ENCODE measurements at places on chromosomes 1 and 21.

DNA sequence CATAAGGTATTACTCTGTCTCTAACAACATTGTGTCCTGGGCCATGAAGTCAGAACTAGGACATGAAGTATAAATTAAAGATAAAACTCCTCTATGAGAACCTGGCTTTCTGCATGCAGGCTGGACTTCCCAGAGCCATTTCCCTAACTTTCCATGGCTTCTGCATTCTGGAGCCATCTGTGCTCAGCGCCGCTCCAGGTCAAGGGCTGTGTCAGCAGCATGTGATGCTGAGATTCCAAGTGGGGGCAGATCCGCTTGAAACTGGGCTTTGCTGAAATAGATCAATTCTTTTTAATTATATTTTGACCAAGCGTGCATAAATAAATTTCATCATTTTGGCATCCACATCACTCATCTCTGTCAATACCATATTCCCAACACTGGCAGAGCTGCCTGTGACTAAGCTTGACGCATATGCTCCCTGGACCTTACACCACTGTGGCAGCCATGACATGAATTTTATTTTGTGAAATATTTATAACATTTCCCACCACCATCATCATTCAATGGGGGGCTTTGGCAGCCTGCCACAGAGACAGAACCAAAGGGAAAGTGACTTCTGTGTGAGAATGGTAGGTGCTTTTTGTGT is 110.4 kb upstream of the KCNK1 start:
- DNase-seq = no peak

GRCh38 chr1:33630686-33631085 is 158.2 kb downstream of the ZSCAN20 start:
- peak; percentile 31 for DNase-seq

DNA sequence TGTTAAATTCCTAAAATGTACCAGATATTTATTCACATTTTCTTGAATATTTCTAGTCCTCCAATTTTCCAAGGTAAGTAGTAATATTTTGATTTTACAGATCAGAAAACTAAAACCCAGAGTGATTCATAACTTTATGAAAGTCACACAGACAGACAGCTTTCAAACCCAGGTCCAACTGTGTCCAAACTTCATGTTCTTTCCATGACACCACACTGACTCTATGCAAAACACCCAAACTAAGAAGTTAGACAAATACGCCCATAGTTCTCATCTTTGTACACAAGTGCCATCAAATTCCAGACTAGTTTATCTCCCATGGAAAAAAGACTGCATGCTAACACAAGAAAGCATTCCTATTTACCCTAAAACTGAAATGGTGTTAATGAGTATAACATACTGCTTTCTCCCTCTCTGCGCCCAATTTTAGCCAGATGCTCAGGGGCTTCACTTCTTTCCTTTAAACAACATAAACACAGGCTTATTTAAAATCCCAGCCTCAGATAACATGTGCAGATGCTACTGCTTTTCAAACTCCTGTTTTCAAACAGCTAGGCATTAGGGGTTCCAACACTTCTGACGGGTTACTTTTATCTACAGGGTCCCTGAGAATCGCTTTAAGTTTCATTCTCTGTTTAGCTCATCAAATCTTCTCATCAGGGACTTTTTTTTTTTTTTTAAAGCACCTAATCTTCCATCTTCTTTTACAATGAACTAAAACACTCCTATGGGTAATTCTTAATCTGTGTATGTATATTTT is 44.6 kb downstream of the WASF2 start:
- no peak for DNase-seq

DNA sequence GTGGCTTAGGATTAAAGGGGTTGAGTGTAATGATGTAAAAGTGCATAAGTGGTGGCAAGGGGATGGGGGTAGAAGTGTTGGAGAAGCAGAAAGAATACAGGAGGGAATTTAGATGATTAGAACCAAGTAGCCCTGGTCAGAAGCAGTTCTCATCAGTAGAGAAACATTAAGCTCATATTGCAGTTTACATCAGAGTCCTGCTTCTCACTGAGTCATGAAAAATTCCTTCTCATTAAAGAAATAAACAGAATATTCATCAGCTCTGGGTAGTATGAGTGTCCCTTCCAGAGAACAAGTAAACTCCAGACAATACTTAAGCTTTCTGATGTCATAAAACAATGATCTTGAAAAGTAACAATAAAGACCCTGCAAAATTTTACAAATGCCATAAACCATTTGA is 36.5 kb downstream of the LRRIQ3 start:
- no peak for DNase-seq

DNA sequence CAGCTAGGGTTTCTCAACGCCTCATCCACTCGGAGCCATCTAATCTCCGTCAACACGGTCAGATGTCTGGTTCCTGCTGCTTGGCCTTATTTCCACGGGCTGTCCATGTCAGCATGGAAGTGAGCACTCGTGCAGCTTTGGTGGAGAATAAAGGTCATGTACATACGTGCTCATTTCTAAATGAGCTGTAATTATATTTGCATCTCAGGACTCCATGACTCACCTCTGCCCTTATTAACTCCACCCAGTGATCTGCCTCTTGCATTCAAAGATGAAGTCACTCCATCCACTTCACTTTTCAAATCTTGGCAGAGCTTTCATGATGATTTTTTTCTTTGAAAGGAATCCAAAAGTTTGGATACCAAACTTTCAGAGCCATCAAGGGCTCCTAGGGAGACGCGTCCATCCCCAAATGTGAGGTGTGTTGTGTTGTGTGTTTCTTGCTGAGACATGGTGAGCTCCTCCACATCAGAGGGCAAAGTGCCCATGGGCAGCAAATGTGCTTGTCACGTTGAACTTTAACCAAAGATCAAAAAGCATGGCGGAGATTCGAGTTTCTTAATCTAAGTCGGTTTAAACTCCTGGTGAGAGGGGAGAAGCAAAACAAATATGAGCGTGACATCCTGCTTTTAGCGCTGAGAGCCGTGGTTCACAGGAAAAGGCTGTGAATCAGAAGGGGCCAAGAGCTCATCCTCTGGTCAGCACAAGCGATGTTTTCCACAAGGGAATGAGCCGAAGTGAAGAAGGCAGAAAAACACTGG is 68.6 kb upstream of the ERRFI1 start:
- DNase-seq = no peak

- DNase-seq = no peak
Observed at GRCh38 chr1:153609585-153609907, 3.4 kb downstream of the S100A16 start.

- DNase-seq = no peak
Observed at GRCh38 chr1:31437433-31438037, 24.5 kb downstream of the SERINC2 start.

- no peak for DNase-seq
Observed at GRCh38 chr1:92583821-92584760, 97.4 kb upstream of the GFI1 start.

DNA sequence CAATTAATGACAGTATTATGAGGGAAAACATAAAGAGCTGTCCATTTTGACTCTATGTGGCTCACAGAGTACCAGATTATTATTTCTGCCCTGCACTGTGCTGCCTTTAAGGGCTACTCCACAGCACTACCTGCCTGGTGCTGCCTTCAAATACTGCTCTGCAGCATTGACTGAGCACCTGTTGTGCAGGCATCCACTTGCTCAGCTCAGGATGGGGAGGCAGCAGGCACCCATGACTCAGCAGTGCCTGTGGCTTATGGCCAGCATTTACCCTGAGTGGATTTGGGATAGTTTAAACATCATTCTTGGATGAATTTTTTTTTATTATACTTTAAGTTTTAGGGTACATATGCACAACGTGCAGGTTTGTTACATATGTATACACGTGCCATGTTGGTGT is 953 bp upstream of the KPRP start:
- DNase-seq = no peak

DNA sequence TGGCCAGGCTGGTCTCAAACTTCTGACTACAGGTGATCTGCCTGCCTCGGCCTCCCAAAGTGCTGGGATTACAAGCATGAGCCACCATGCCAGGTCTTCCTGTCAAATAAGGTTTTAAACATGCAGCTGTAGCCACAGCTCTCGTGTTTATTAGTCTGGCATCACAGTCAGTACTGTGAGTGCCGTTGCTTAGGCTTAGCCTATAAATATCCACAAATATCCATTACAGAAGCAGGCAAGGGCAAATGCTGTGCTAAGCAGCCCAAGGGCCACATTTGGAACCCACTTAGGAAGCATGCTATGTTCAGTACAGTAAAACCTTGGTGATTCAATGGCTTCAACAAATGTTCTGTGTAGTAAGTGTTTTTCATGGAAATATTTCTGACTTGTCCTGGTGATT is 75.9 kb downstream of the KIF1B start:
- no peak for DNase-seq

DNA sequence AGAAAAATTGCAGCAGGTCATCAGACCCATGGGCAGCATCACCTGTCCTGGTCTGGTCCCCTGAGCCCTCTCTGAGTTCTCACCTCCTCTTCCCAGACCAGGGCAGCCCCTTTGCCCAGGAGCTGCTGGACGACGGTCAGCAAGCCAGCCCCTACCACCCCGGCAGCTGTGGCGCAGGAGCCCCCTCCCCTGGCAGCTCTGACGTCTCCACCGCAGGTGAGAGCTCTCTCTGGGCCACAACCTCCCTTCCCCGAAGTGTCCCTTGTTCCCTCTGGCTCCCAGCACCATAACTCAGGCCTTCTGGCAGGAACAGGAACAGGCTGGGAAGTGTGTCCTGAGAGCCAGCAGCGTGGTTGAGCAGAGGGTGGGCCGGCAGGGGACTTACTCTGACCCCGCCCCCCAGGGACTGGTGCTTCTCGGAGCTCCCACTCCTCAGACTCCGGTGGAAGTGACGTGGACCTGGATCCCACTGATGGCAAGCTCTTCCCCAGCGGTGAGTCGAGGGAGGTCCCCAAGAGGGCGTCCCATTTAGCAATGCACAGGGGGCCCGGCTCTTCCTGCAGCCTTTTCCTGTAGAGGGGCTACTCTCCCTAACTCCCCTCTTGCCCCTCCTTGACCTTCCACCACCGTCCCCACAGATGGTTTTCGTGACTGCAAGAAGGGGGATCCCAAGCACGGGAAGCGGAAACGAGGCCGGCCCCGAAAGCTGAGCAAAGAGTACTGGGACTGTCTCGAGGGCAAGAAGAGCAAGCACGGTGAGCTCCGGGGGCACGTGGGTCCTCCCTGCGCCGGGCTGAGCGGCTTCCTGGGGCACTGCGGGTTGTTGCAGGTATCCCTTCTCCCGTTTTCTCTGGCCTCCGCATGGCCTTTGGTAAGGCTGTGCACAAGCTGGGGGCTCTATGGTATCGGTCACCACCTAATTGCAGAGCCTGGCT is 2.4 kb downstream of the ELF3 start:
- DNase-seq = no peak

- no peak for DNase-seq
Observed at GRCh38 chr1:7760245-7760644, 10.9 kb upstream of the VAMP3 start.

GRCh38 chr1:243435836-243436235 is 180.0 kb downstream of the SDCCAG8 start:
- no peak for DNase-seq

DNA sequence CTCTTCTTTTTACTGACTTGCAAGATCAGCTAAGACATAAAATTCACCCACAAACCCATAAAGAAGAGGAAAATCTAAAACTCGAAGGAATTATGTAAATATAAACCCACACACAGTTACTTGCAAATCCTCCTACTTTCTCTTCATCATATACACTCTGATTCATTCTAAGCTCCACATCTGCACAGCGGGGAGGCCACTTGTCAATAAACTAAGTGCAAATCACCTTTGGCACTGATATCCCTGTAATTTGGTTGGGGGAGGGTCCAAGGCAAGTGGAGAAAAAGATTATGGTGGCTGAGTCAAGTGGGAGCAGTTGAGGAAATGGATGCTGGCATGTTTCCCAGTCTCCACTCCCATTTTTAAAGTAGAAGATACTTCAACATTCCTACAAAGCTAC is 596.5 kb downstream of the MATN1 start:
- DNase-seq = peak; percentile 46

GRCh38 chr21:46459356-46460112 is 843 bp downstream of the DIP2A start:
- DNase-seq = no peak

DNA sequence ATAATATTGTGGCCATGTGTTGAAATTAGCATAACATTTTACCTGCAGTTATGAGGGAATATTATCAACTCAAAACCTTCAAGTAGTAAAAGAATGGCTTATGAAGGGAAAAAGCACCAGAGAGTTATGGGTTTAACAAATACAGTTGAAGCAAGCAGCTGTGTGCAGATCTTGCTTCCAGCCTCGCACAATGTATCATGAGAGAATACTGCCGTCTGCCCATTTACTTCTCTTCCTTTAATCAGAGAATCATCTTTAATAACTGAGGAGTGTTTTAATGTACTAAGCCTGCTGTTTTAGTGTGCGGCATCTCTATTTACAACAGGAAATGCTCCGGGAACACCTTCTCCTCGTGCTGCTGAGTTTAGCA is 120.9 kb downstream of the ATG4C start:
- no peak for DNase-seq

DNA sequence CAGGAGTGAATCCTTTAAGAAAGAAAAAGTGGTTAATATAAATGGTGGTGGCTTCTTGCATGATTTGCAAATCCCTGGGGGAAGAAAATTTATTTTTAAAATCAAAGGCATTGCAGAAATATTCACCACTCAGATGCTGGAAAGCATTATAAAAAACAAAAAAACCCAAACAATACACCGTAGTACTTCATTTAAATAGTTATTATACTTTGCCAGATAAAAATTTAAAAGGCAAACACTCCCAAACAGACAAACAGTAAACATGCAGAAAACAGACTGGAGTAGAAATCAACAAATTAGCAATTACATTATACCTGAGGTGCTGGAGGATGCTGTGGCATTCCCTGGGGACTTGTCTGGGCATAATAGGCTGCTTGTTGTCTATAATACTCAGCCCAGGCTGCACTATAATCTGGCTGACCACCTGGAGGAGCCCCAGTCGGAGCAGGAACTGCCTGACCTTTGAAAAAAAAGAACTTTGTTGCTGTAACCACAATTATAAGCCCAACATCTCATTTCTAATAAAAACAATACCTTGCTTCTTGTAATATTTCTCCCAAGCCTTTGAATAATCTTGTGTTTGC is 29.9 kb downstream of the FUBP1 start:
- DNase-seq = no peak

GRCh38 chr1:175466556-175466955 is 274.0 kb upstream of the KIAA0040 start:
- DNase-seq = no peak

Measured in COR-L47 (cell line).